ENCODE measurements at places on chromosomes 3 and 15. TPM values are rescaled to one million over a fixed set of nuclear protein-coding genes. Genes with fewer than 3 reads are reported as not detected.

SERINC4 gene
- 0.09 TPM for total RNA-seq

DNAJC13 gene
- 37.6 TPM for total RNA-seq

DNA sequence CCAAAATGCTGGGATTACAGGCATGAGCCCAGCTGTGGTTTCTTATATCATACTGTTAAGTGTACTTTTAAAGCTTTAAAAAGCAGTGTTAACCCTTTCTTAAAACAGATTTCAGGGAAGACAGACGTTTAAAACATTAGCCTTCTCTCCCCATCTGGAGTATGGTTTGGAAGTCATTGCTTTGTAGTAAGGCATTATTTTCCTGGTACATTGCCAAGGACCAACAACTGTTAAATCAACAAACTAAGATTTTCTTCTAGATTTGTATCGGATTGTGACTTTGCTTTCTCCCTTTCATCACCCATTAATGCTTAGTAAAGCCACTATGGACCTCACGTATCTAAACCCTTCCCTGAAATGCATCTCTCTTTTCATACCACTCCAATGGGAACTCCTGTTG is 50.5 kb downstream of the UBE2E1 start:
- no peak for DNase-seq
- no peaks in the 10 kb centered on the region for H3K27me3 ChIP-seq
- H3K4me3 ChIP-seq = no peak overlapping the region
- H3K4me1 ChIP-seq = peaks cover 14% of the 10 kb centered on the region

GRCh38 chr15:72229076-72229946 is 1.7 kb downstream of the PKM start:
- peaks cover under 1% of the 10 kb centered on the region for H3K36me3 ChIP-seq
- peak overlapping the region; percentile 96 for H3K27ac ChIP-seq
- peak overlapping the region; percentile 88 for H3K4me3 ChIP-seq
- DNase-seq = no peak

GRCh38 chr3:32469151-32469874 is 33.3 kb downstream of the CMTM6 start:
- H3K27me3 ChIP-seq = no peaks in the 10 kb centered on the region
- peak overlapping the region; percentile 41 for H3K27ac ChIP-seq
- peaks cover 16% of the 10 kb centered on the region for H3K36me3 ChIP-seq
- H3K4me1 ChIP-seq = peaks cover 11% of the 10 kb centered on the region

- peaks cover 8% of the 10 kb centered on the region for H3K4me1 ChIP-seq
- no peak overlapping the region for H3K27ac ChIP-seq
- DNase-seq = no peak
- no peak overlapping the region for H3K4me3 ChIP-seq
- no peaks in the 10 kb centered on the region for H3K36me3 ChIP-seq
- H3K27me3 ChIP-seq = no peaks in the 10 kb centered on the region
These were observed 18.9 kb upstream of the RPL29 start for GRCh38 chr3:52014613-52015012.

DNA sequence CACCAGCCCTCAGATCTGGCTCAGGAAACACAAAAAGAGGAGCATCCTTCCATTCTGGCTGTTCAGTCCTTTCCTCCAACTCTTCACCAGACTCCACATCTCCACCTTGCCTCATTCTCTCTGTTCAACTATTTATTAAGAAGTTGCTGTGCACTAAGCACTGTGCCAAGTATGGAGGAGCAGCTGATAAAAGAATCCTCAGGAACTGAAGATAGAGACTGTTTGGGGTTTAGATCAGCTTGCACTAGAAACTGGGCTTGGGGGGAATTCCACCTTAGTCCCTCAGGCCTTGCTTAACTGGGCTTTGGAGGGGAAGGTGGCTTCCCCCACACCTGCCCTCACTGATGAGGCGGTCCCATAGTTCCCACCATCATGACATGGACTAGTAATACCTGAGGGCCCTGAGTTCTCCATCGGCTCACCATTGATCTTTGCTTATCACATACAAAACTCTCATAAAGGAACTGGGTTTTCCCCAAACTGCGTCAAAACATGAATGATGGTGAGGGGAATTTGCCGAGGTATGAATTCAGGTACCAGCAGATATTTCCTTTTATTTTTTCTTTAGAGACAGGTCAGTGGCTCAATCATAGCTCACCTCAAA is 1.7 kb upstream of the CCR8 start:
- H3K27me3 ChIP-seq = peaks cover 3% of the 10 kb centered on the region
- no peak overlapping the region for H3K4me3 ChIP-seq
- H3K27ac ChIP-seq = no peak overlapping the region
- no peaks in the 10 kb centered on the region for H3K36me3 ChIP-seq
